ENCODE measurements at places on chromosomes 11 and 22.

DNA sequence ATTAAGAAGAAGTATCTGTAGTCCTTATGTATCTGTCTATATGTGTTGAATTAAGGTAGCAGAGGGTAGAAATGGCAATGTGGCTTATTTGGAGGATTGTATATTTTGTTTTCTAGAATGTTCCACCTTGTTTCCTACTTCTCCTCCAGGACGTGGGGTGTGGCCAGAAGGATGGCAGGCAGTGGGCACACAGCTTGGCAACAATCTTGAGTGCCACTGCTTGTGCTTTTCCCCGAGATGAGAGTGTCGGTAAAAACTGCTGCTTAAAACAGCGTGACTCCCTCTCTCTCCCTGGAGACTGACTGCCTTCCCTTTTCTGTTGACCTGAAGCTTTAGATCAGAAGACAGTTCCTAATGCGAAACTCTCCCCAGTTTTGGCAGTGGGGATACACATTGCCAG is 61.2 kb downstream of the FAT3 start:
- no peak for DNase-seq

- no peak for DNase-seq
Measured at GRCh38 chr11:115990004-115990447, 485.8 kb upstream of the CADM1 start.

GRCh38 chr11:31646216-31646615 is 136.6 kb downstream of the ELP4 start:
- no peak for DNase-seq

DNA sequence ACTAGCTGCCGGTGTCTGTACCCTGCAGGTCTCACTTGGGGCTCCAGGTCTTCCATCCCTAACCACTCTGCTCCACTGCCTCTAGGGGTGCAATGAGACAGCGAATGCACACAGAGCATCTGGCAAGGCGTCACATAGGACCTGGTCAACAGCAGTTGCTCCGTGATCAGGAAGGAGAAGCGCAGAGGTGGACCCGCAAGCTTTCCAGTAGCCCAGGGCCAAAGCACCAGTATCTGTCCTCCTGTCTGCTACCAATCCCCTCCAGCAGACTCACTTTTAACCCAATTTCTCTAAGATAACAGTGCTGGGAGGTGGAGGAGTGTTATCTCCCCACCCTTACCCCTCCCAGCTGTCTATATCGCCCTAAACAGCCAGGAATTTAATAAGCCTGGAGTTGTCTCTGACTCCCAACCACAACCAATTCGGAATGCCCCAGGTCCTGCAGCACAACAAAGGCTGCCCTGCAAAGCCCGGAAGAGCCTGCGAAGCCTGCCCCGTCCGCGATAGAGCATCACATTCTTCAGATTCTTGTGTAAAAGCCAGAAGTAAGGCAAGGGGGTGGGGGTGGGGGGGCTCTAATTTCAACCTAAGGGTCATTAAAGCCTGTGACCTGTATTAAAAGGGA is 19.3 kb downstream of the MYH9 start:
- DNase-seq: peak; percentile 42

- no peak for DNase-seq
Measured at GRCh38 chr22:38035530-38035885, 21.7 kb upstream of the PICK1 start.

DNA sequence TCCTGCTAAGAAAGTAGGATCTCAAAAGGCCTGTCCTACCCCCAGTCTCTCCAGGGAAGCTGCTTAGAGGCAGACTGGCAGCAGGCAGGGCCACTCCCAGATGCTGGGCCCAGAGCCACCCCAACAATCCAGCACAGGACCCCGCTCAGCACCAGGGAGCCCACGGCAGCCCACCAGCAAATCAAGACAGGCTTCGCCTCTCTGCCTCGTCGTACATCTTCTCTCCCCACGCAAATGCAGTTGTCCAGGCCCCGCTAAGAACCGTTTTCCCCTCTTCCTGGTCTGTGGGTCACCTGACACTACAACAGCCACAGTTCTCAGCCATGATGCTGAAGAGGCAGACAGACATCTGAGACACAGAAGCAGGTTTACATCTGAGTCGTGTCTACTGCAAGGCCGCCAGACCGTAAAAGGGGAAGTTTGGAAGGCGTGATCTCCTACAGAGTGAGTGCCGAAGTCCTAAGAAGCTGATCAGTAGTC is 51.1 kb downstream of the IGSF9B start:
- no peak for DNase-seq

GRCh38 chr22:41779929-41780505 is 20.5 kb upstream of the CCDC134 start:
- peak; percentile 25 for DNase-seq

DNA sequence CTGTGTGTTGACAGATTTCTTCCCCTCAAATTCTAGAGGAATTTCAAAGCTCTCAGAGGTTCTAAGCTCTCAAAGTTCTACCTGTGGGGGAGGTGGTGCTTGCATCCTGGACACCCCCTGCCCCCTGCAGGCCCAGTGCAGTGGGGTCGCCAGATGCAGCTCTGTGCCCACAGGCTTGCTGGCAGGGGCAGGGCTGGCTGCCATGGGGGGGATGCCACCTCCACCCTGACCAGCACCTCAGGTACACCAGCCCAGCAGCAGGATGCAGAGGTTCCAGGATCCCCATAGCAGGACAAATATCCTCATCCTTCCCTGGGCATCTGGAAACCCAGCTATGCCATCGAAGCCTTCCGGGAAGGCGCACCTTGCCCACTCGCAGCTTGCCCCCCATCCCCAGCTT is 91.1 kb downstream of the BRD1 start:
- no peak for DNase-seq

GRCh38 chr22:45548991-45549761 is 46.5 kb downstream of the FBLN1 start:
- no peak for DNase-seq

DNA sequence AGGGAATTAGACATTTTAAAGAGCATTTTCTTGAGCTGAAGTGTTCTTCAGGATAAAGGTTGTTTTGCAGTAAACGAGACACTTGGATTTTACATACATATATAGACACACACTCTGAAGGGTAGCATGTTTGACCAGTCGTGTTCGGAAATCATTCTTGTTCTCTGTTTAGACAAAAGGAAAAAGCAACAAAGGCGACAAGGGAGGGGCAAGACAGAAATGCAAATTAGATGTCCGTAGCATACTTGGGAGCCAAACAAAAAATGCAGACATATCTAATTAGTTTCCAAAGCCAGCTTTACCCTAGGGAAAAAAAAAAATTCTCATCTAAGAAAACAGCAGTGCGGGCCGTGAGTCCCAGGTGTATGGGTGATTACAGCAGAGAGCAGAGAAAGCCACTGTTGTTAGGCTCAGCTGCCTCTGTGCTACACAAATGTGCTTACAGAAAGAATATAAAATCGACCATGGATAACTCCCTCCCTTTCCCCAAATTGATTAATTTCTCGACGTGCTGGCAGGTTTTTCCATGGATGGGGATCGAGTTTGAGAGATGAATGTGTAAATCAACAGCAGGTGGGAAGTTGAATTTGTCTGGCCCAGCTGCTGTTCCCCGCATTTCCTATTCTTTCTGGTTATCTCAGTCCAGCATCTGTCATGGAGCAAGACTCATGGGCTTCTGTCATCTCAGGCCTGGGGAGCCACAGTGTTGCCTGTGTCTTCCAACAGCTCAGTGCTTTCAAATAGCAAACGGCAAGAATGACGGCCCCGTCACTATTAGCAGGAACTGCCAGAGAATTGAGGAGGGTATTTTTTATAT is 176.5 kb upstream of the TTC12 start:
- DNase-seq: no peak

- no peak for DNase-seq
Measured at GRCh38 chr22:37018086-37018814, 997 bp downstream of the TST start.

GRCh38 chr11:22991196-22991595 is 130.9 kb upstream of the CCDC179 start:
- no peak for DNase-seq

GRCh38 chr11:128888034-128888985 is 2.8 kb upstream of the KCNJ5 start:
- no peak for DNase-seq

- DNase-seq: no peak
Measured at GRCh38 chr11:17931595-17931994, 81.3 kb downstream of the SERGEF start.

DNA sequence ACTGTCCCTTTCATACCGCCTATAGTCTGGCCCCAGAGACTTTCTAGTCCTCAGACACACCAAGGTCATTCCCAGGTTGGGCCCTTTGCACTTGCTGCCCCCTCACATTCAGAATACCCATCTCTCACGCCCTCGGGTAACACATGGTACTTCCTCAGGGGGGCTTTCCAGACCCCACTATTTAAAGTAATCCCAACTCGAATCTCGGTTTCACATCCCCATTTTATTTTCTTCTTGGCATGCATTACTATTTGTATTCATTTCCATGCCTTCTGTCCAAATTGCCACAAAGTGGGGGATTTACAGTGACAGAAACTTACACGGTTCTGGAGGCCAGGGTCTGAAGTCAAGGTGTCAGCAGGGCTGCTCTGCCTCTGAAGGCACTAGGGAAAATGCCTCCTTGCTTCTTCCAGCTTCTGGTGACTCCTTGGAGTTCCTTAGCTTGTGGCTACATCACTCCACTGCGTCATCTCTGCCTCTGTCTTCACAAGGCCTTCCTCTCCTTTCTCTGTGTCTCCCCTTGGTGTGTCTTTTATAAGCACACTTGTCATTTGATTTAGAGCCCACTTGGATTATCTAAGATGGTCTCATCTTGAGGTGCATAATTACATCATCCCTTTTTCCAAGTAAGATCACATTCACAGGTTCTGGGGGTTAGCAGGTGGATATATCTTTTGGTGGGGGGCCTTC is 15.1 kb downstream of the RCN1 start:
- no peak for DNase-seq

GRCh38 chr11:20369826-20370225 is 6.3 kb downstream of the HTATIP2 start:
- no peak for DNase-seq

DNA sequence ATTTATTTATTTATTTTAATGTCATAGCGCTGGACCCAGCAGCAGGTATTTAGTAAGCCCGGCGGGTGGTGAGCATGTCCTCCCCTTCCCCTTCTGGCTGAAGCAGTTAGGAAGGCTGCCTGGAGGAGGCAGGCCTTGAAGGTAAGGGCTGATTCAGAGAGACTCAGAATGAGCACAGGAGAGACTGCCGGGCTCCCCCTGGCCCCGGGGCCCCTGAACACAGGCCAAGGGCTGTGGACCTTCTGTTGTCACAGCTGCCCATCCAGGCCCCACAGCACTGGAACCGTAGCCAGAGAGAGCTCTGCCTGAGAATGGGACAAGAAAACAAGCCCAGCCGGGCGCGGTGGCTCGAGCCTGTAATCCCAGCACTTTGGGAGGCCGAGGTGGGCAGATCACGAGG is 52.8 kb downstream of the KCNJ4 start:
- no peak for DNase-seq

- DNase-seq: no peak
Measured at GRCh38 chr11:9850224-9850895, 186.5 kb downstream of the SWAP70 start.

DNA sequence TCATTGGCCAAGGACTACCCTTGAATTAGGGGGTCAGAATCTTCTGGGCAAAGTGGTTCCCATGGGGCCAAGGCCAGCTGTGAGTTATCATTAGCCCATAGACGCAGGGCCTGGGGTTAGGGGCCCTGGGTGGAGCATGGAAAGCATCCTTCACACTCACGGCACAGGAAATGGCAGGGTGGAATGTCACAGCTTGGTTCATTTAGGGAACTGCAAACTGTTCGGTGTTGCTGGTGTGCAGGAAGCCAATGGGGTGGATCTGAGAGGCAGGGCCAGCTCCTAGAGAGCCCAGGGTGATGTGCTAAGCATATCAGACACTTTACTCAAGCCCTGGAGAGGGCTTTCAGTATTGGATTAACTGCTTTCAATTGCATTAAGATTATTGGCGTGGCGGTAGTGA is 42.9 kb downstream of the TECTA start:
- no peak for DNase-seq

DNA sequence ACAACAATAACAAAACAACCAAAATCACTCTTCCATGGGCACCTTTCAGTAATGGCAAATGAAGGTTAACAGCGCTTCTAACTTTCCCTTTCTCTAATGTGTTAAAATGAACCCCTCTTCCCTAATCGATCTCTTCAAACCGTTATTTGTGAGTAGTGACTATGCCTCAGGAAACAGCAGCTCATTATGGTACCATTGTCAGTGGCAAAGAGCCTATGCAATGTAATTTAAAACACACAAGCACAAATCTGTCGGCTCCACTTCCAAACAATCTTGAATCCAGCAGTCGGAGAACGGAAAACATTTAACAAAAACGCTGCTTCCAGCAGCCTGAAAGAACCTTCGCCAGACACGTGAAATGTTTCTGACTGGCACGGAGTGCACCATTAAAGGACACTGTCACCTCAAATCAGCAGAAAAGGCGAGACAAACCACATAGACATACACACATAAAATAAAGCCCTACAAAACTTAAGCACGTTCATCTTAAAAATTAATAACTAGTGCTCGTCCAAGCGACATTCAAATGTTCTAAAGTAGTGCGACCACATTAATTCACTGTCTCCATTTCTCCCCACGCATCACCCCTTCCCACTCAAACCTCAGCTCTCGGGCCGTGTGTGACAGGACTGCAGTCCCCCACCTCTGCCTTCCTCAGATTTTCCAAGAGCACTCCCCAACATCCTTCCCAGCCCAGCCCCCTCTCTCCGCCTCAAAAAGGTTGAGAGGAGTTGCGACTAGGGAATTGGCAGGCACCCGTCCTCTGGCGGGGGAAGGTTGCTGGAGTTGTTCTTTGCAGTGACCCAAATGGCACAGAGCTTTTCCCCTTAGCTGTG is 748 bp downstream of the RAB30 start:
- no peak for DNase-seq

GRCh38 chr11:64448599-64449380 is 89.8 kb downstream of the RPS6KA4 start:
- DNase-seq: peak; percentile 73

GRCh38 chr22:40507491-40507890 is 129.0 kb downstream of the MRTFA start:
- no peak for DNase-seq

DNA sequence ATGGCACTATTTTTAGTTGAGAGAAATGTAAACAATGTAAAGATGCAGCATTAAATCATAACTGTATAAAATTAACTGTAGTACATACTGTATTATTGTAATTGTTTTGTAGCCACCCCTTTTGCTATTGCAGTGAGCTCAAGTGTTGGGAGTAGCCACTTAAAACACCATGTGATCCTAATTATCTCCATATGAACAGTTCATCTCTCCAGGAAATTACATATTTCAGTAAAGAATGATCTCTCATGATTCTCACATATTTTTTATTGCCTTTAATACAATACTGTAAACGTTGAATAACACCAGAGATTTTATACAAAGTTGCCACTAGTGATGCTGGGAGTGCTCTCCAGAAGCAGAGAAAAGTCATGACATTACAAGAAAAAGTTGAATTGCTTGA is 1768.6 kb downstream of the LRRC4C start:
- DNase-seq: no peak
